HFFc6 (cell line): ENCODE measurements at places on chromosomes 5 and 9. TPM values are rescaled to one million over a fixed set of nuclear protein-coding genes. Genes with fewer than 3 reads are reported as not detected.

DNA sequence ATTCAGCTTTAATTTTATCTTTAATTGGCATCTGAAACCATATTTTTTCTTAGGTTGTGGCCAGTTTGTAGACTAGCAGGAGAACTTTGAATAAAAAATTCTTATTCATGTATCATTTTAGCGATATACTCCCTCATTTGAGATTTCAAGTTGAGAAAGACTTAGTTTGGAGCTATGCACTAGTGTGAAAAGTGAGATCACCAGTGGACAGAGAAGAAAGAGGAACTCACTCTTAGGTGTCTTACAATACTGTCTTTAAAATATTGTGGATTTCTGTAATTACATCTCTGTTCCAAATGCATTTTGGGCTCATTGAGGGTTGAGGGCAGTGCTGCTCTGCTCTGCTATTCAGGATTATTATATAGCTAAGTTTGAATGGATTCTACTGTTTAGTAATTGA lies 54.7 kb downstream of the NAA35 start:
- H3K4me1 ChIP-seq = no peaks in the 10 kb centered on the region
- H3K36me3 ChIP-seq = peaks cover 29% of the 10 kb centered on the region
- H3K4me3 ChIP-seq = no peak overlapping the region
- H3K27me3 ChIP-seq = no peaks in the 10 kb centered on the region
- no peak for DNase-seq

DNA sequence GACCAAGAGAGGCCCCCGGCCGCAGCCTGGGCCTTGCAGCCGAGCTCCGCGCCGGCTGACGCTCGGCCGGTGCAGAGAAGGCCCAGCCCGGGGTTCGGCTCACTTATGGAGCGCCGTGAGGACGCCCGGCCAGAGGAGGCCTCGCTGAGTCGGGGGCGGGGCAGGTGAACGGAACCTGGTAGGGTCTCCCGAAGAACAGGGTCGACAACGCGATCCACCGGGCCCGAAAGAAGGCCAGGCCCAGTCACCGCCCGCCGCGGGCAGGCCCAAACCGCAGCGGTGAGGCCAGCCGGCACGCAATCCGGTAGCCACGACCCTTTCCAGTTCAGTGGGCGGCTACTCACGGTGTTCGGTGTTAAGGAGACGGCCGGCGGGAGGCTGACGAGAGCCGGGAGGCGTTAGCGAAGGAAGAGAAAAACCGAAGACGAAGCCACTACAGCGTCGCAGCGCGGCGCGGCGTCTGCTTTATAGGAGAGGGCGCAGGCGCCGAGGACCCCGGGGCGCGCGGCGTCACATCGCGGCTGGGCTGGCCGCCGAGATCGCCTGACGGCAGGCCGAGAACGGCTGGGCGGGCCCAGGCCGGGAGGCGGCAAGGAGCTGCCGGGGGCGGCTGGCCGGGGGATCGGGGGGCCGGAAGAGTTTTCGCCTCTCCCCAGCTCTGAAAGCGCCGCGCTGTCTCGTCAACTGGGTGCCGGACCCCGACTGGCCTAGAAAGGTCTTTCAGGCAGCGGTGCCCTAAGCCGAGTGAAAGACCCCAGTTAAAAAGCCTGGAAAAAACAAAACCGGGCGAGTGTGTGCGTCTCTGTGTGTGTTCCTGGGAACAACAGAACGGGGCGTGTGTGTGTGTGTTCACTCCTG lies at the start of gene SKP1:
Gene SKP1 (minus strand): TSS at position 440 of the 858 bp plus-strand sequence. CDS start 2,928 bp downstream, outside the sequence.
- peak within 1 kb of the TSS; percentile 96 for H3K4me3 ChIP-seq
- peak; percentile 82 for DNase-seq
- peaks cover 4% of the 10 kb centered on the region for H3K27me3 ChIP-seq

GRCh38 chr5:14183187-14183939 lies 40.2 kb downstream of the TRIO start:
- H3K36me3 ChIP-seq = peaks cover 35% of the 10 kb centered on the region
- no peaks in the 10 kb centered on the region for H3K27me3 ChIP-seq

DNA sequence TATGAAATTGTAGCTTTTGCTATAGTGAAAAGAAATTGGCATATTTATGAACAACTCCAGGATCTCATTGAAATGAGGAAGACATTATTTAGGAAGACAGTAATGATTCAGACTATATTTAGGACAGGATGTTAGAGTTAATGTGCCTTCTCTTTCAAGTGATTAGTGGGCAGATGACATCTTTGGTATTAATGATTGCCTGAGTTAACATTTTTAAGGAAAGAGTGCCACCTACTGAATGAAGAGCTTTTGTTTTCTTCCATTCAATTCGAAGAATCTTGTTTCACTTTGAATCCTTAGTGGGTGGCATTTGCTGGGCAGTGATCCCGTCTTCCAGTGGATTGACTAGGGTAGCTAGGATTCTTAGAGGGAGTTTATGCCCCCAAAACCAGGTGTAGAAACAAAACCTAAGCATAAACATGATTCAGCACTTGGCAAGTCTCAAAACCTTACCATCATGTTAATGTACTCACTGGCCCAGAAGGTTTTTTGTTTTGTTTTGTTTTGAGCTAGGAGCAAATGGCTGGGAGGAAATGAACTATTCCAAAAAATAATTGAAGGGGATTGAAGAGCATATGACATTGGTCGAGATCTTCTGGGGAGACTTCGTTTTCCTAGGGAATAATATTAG lies 23.2 kb downstream of the MAP3K1 start:
- peaks cover 3% of the 10 kb centered on the region for H3K27me3 ChIP-seq
- no peaks in the 10 kb centered on the region for H3K36me3 ChIP-seq

GRCh38 chr5:55600086-55600485 lies 65.3 kb upstream of the PLPP1 start:
- peak overlapping the region; percentile 98 for H3K27ac ChIP-seq
- H3K36me3 ChIP-seq = no peaks in the 10 kb centered on the region
- peak overlapping the region; percentile 75 for H3K4me3 ChIP-seq
- H3K4me1 ChIP-seq = peaks cover 80% of the 10 kb centered on the region
- no peaks in the 10 kb centered on the region for H3K27me3 ChIP-seq

DNA sequence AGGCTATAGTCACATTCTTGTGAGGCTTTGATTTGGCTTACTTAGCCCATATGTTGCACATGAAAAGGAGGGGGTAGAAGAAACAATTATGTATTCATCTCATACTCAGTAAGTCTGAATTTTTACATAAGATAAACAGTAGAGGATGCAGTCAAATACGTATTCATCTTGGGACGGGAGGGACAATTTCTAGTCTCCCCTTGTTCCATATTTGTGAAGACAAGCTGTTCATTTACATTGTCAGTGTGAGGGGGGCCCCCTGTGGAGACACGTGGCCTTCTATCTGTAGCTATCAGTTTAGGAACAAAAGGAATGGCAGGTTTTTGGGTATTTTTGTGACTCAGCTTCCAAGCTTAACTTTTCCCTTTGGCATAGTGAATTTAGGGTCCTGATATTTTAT lies 49.2 kb upstream of the PPP1R2B start:
- no peak overlapping the region for H3K27ac ChIP-seq
- H3K4me3 ChIP-seq = no peak overlapping the region
- no peaks in the 10 kb centered on the region for H3K4me1 ChIP-seq
- DNase-seq = no peak
- no peaks in the 10 kb centered on the region for H3K36me3 ChIP-seq

Gene C5orf58
- total RNA-seq = not detected in 3 replicates

Gene ACTBL2
- not detected in 2 replicates for total RNA-seq

Gene FOXD4
- total RNA-seq = 0.18 and 0.40 TPM in 2 replicates
